ENCODE measurements at places on chromosomes 7 and 10.

GRCh38 chr10:102389894-102390293 lies 5.6 kb upstream of the NFKB2 start:
- no peak for DNase-seq

- no peak for DNase-seq
Observed at GRCh38 chr10:7787150-7787856, 490 bp downstream of the KIN start.

GRCh38 chr10:69268761-69269416 lies 9.4 kb upstream of the HK1 start:
- no peak for DNase-seq

DNA sequence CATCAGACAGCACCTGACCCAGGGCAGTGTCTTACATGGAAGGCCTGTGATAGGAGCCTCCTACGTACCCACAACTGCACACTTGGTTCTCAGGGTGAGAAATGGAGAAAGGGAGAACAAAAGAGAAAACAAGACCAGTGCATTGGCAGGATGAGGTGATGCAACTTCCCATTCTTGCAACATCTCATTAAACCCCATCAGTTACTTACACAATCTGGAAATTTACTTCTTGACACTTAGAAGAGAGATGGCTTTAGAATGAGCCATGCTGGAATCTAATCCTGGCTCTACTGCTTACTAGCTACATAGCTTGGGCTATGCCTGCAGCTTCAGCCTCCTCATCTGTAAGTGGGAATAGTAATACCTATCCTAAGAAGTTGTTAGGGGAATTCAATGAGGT lies 391.7 kb downstream of the KCNMA1 start:
- DNase-seq = no peak

DNA sequence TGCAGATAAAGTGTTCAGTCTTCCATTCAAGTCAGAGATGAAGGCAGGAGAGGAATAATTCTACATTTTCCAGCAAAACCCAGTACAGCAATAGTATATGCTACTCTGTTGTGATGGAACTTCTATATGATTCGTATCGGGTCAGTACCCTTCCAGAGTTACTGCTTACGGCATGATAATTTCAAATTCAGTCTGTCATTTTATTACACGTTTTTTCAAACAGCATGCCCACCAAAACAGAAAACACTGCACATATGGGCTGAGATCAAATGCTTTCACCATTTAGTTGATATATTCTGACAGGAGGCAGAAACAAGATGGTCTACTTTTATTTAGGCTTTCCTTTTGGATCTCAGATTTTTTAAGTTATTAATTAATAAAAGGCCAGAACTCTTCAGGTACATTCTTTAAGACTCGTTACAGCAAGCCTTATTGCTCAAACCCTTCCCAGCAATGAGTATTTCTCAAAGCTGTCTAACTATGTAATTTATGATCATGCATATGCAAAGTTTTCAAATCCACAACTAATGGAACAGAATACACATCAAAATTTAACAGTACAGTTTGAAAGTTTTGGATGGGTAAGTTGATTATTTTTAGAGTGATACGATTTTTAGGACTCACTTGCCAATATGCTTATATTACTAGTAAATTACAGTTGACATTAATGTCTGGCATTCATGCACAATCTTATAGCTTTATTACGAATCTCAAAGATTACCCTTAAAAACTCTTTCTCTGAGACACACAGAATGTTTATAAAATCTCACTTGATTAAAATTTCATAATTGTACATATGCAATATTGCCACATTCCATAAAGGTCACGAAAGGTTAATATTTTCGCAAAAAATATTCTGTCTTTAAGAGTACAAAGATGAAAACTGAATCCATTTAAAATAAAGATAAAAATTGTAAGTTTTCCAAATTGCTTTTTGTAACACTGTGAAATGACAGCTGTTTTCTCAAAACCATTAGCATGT lies 91.0 kb downstream of the ANK3 start:
- DNase-seq = no peak

All from Panc1 (cell line).